ENCODE measurements at places on chromosomes 1 and 21.

GRCh38 chr1:178376008-178376407 lies 120.8 kb downstream of the CLEC20A start:
- no peak for DNase-seq

- DNase-seq, result no peak
These were observed 246.9 kb upstream of the IRF2BP2 start for GRCh38 chr1:234856845-234857245.

DNA sequence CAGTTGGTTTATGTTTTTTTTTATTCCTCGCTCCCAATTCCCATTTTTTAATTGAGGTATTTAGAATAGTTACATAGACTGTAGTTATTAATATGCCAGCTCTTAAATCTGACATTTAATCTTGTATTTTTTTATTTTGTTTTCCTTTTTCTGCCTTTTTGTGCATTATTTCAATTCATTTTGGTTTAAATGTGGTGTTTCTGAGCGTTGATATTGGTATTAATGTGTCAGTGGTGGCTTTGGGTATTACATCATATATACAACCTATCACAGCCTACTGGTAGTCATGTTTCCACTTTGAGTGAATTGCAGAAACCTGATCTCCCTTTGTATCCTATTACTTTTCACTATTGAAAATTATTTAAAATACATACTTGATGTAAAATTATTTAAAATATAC lies 1027.3 kb downstream of the KCNT2 start:
- DNase-seq, result no peak

GRCh38 chr1:36867575-36867974 lies 166.7 kb downstream of the GRIK3 start:
- DNase-seq, result no peak

GRCh38 chr1:7043719-7044535 lies 258.7 kb downstream of the CAMTA1 start:
- DNase-seq, result no peak

- DNase-seq, result no peak
These were observed 98.5 kb upstream of the DMRTA2 start for GRCh38 chr1:50521703-50522102.

Measured in fibroblast of skin of scalp (primary cell).